ENCODE measurements at places on chromosomes 12 and 14. TPM values are rescaled to one million over a fixed set of nuclear protein-coding genes. Genes with fewer than 3 reads are reported as not detected.

Gene CNTN1
- total RNA-seq: 0.29 TPM

Gene TRPV4
- total RNA-seq: not detected

Gene VSIG10
- total RNA-seq: 22.1 TPM

DNA sequence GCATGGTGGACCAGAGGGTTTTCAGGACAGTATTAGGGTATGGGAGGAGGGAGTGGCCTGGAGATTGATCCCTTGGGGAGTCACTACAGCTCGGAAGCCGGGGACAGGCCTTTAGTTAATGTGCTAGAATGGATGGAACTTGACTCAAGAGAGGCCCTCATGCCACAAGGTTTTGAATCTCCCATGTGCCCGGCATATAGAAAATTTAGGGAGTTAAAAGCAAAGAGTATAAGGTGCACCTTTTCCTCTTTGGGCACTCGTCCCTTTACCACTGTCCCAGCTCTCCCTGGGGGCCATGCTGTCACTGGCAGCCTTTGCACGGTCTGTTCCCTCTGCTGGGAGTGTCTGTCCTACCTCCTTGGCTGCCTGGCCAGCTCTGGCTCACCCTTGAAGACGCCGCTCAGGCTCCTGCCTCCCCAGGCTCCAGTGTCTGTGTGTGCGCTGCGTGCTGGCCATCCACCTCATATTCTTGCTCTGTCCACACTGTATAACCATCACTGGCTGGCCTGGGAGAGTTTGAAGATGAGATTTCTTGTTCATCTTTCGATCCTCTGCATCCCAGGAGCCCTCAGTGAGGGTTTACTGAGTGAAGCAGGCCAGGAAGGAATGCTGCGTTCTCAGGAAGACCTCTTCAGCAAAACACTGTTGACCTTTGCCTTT lies 161.3 kb downstream of the ZFP36L1 start:
- no peak for DNase-seq

GRCh38 chr14:68305738-68306137 lies 486.2 kb downstream of the RAD51B start:
- no peak for DNase-seq

DNA sequence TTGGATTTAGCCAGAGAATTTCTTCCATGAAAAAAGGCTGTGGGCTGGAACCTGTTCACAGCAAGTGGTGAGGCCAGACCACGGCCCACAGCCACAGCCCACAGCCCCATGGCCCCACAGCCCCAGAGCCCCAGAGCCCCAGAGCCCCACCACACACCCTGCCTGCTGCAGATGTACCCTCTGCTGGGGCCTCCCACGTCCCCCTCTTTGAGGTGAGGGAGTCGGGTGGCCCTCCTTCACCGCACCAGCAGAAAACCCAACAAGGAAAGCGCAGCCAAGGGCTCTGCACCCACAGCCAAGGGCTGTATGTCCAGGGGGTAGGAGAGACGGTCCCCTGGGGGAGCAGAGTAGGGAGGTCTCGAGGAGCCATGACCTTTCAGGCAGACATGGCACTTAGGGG lies 327.5 kb upstream of the DIO3 start:
- no peak for DNase-seq

GRCh38 chr12:2675776-2676175 lies 119.0 kb upstream of the FKBP4 start:
- no peak for DNase-seq
